ENCODE measurements at places on chromosomes 7 and 10.
A peak's percentile ranks its signal among the peaks of the same experiment; 100 is the strongest.

- no peak for DNase-seq
These were observed 227.3 kb downstream of the PTEN start for GRCh38 chr10:88090568-88091214.

DNA sequence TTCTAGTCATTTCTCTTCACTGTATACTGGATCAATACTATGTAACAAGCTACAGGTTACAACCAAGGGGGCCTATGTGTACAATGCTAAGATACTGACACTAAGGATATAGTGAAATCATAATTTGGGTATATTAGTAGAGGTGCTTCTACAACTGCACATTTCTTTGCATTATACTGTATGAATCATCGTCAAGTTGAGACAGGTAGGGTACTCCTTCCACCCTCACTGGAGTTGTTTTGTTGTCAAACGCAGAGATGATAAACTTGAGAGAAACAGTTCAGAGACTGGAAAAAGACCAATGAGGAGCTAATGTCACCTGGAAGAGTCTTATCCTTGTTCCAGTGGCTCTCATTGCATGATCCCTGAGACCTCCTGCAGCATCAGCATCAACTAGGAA is 208.2 kb upstream of the PRPS1L1 start:
- DNase-seq, result no peak

DNA sequence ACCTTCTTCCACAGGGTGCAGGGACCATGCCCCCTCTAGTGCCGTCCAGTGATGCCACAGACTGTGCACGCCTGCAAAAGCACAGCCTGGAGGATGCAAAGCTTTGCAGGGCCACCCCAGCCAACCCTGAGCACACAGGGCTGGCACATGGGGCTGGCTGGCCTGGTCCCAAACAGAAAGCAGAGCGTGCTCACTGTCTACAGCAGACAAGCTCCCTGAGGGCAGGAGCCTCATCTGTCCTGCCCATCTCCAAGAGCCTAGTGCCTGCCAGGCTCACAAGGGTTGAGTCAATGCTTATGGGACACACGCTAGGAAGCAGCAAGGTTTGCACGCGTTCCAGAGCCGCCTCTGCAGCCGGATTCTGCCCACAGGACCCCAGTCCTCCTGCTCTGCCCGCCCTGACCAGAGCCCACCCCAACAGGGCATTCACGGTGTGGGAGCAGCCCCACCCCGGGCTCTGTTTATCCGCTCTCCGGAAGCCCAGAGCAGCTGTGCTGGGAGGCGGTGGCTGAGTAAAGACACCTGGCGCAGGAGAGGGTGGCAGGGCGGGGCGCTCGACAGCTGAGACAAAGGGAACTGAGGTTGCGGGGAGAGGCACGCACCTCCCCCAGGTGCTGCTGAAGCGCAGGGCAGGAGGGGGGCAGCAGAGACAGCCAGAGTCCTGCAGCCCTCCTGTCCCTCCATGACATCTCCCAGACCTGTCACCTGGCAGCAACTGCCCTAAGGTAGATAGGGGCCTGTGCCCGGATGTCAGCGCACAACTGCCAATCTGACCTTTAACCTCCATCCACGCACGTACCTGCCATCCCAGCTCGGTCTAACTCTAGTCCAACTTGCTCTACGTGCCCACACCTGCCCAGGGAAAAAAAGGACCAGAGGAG is 4.3 kb downstream of the KCNH2 start:
- no peak for DNase-seq

- no peak for DNase-seq
These were observed 138.9 kb downstream of the NOC3L start for GRCh38 chr10:94223702-94224370.

DNA sequence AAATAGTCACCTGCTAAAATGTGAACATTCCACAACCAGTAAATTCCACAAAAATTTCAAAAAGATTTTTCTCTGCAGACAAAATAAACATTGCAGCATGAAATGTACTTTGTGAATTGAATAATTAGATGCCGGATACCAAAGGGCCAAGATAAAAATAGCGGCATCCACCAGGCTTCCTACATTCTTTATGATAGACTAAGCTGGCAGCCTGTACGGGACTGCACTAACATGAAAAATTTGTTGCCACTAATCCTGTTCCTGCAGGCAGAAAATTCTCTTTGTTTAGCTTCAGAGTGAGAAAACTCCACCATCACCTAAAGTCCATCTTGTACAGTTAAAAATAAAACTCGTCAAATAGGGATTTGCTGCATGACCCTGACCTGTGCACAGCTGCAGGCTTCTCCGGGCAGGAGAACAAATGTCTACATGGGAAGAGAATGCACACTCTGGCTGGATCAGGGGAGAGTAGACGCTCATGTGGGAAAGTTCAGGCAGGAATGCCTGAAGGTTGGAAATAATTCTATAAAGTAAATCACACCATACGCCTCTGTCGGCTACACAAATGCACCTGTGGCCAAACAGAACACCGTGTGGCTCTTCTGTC is 15.6 kb upstream of the ADO start:
- peak; percentile 8 for DNase-seq

GRCh38 chr10:92573091-92573797 is 649 bp downstream of the IDE start:
- peak; percentile 45 for DNase-seq
